T-helper 17 cell (primary cell): ENCODE measurements at places on chromosomes 7 and 10. TPM values are rescaled to one million over a fixed set of nuclear protein-coding genes. Genes with fewer than 3 reads are reported as not detected.

GRCh38 chr10:103534621-103535498 is 41.4 kb downstream of the NEURL1 start:
- H3K4me1 ChIP-seq, result no peaks in the 10 kb centered on the region
- no peak overlapping the region for H3K4me3 ChIP-seq
- no peaks in the 10 kb centered on the region for H3K36me3 ChIP-seq
- DNase-seq, result no peak
- peaks cover 16% of the 10 kb centered on the region for H3K27me3 ChIP-seq
- no peak overlapping the region for H3K27ac ChIP-seq

GRCh38 chr10:5963591-5963990 is 13.8 kb downstream of the IL15RA start:
- peaks cover 4% of the 10 kb centered on the region for H3K4me1 ChIP-seq
- no peaks in the 10 kb centered on the region for H3K27me3 ChIP-seq
- peaks cover 2% of the 10 kb centered on the region for H3K36me3 ChIP-seq
- H3K27ac ChIP-seq, result no peak overlapping the region

- H3K4me3 ChIP-seq, result peak overlapping the region; percentile 64
- no peaks in the 10 kb centered on the region for H3K36me3 ChIP-seq
- peak overlapping the region; percentile 89 for H3K27ac ChIP-seq
- H3K4me1 ChIP-seq, result peaks cover 18% of the 10 kb centered on the region
Observed at GRCh38 chr10:43121444-43121843, 16.8 kb upstream of the CSGALNACT2 start.

DNA sequence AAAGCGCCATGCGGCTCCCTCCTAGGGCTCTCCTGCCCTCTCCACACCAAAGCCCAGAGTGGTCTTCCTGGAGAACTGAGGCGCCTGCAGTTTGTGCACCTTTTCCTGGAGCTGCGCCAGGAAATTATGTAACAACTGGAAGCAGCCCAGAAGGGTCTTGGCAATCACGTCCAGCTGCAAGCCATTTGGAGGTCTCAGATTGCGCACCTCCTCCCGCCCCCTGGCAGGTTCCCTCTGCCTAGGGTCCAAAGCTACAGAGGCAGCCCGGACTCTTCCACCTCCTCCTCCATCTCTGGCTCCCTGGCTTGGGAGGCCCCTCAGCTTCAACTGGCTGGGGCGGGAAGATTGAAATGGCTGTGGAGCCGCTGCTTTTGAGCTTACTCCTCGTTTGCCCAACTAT is 34.0 kb upstream of the SFTPD start:
- no peak overlapping the region for H3K4me3 ChIP-seq
- H3K4me1 ChIP-seq, result peaks cover 8% of the 10 kb centered on the region
- H3K36me3 ChIP-seq, result peaks cover 12% of the 10 kb centered on the region
- no peak overlapping the region for H3K27ac ChIP-seq
- DNase-seq, result no peak

DNA sequence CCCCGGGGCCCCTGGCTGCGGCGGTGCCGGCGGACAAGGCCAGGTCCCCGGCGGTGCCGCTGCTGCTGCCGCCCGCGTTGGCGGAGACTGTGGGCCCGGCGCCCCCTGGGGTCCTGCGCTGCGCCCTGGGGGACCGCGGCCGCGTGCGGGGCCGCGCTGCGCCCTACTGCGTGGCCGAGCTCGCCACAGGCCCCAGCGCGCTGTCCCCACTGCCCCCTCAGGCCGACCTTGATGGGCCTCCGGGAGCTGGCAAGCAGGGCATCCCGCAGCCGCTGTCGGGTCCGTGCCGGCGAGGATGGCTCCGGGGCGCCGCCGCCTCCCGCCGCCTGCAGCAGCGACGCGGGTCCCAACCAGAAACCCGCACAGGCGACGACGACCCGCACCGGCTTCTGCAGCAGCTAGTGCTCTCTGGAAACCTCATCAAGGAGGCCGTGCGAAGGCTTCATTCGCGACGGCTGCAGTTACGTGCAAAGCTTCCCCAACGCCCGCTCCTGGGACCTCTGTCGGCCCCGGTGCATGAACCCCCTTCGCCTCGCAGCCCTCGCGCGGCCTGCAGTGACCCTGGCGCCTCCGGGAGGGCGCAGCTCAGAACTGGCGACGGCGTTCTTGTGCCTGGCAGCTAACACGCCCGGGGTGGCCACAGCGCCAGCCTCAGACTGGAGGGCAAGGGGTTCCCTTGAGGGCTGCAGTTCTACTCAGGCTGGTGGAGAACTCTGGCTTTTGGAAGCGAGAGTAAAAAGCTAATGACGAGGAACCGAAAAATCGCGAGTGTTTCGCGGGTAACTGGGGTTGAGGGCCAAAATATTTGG is 804 bp downstream of the FRAT1 start:
- no peaks in the 10 kb centered on the region for H3K36me3 ChIP-seq
- H3K4me1 ChIP-seq, result peaks cover 28% of the 10 kb centered on the region
- no peaks in the 10 kb centered on the region for H3K27me3 ChIP-seq

DNA sequence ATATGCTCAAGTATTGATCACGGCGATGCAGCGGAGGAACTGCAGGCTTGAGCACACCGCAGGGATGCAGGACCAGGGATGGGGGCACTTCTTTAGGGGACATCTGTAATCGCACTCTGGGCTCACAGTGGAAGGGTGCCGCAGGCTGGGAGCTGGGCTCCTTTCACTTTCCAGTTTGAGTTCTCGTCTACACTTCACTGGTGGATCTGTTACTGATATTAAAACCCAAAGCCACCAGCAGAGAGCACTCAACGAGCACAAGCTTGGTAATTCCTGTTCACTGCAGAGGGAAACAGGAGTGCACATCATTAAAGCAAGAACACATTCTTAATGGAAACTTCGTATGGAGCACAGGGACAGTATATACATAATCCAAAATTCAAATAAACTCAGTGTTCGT is 91.3 kb downstream of the PARD3 start:
- no peak overlapping the region for H3K4me3 ChIP-seq
- peaks cover 31% of the 10 kb centered on the region for H3K27me3 ChIP-seq
- DNase-seq, result no peak
- H3K4me1 ChIP-seq, result no peaks in the 10 kb centered on the region
- H3K36me3 ChIP-seq, result no peaks in the 10 kb centered on the region

Gene SERPINE1
- total RNA-seq, result 2.5 TPM

Gene GPER1
- total RNA-seq, result not detected

Gene ENO4
- total RNA-seq, result not detected

DNA sequence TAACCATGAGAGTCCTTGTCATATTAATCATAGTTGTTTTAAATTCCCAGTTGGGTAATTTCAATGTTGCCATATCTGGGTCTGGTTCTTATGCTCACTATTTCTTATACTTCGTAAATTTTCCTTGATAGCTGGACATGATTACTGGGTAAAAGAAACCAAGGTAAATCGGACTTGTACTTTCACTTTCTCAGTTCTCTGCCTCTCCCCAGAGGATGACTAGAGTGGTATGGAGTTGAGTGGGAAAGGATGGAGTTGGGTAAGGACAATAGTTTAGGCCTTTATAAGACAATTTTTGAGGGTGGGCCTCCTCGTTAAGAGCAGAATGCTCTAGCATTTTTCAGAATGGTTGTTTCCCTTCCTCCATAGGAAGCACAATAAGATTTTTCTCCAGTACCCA is 106.1 kb downstream of the CRPPA start:
- no peaks in the 10 kb centered on the region for H3K36me3 ChIP-seq
- no peak for DNase-seq
- no peak overlapping the region for H3K4me3 ChIP-seq
- H3K27me3 ChIP-seq, result no peaks in the 10 kb centered on the region
- H3K4me1 ChIP-seq, result no peaks in the 10 kb centered on the region

DNA sequence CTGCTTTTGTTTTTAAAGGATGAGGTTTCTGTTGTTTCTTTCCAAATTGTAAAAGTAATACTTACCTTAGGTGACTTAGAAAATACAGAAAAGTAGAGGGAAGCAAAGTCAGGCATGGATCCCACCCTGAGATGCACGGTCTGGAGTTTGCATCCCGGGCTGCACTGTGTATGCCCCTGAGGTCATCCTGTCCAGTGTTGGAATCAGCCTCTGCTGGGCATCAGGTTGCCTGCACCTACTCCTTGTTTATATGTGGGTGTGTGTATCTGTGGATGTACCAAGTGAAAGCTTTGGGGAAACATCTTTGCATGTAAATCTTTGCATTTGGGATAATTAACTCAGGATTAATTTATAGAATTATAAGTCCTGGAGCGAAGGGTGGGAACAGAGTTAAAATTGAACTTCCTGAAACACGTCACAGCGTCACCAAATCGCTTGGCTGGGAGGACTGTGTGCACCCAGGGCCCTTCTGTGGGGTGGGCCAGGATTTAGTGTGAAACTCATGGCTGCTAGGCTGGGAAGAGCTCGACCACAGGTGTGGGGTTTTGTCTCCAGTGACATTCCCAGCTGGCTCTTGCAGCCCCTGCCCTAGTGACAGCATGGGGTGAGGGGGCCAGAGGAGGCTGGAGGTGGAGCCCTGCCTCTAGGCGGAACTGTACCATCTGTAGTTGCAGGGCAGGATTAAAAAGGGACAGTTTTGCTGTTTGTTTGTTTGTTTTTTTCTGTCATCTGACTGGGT is 27.9 kb downstream of the GTF2IRD1 start:
- peaks cover 8% of the 10 kb centered on the region for H3K27me3 ChIP-seq
- H3K27ac ChIP-seq, result peak overlapping the region; percentile 29
- no peak overlapping the region for H3K4me3 ChIP-seq

DNA sequence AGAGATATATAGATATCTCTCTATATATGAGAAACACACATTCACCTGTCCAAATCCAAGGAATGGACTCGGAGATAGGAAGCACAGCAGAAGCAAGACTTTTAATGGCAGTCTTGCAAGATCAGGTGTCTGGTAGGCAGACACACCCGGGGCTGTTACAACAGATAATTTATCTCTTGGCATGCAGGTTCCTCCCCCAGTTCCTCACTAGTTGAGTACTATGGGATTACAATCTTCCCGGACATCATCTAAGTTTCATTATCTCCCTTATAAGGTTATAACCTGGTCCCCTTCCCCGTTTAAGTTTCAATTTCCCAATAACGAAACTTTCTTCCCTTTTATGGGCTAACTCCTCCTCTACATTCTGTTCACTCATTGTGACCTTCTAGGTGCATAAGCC is 399.3 kb downstream of the PPP1R3A start:
- no peaks in the 10 kb centered on the region for H3K27me3 ChIP-seq
- H3K27ac ChIP-seq, result no peak overlapping the region
- H3K36me3 ChIP-seq, result no peaks in the 10 kb centered on the region
- DNase-seq, result no peak
- H3K4me1 ChIP-seq, result no peaks in the 10 kb centered on the region

GRCh38 chr10:8721650-8722049 is 667.2 kb downstream of the GATA3 start:
- H3K27me3 ChIP-seq, result peaks cover 12% of the 10 kb centered on the region
- no peak overlapping the region for H3K27ac ChIP-seq
- no peak for DNase-seq
- no peaks in the 10 kb centered on the region for H3K4me1 ChIP-seq
- no peaks in the 10 kb centered on the region for H3K36me3 ChIP-seq

DNA sequence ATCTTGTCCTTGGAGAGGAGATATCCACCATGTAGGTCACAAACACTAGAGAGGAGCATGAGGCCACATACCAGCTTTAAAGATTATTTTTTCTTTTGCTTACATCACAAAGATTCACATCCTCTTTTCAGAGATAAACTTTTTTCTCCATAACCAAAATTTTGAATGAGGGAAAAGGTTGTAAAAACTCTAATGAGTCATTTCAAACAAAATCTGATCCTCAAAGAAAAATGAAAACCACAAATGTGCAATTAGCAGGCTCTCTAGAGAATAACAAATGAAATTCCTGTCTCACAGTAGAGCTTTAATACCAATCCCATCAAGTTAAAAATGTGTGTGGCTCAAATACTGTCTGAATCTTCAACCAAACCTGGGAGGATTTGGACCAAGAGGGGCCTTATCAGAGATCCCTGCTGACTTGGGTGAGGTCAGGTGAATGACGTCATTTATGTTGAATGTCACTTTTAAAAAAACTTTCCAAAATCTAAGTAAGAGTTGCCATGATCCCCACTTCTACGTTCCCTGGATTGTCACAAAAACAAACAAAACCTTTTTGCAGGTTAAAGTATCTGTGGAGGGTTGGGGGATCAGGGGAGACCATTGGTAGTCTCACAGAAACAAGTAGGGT is 261.5 kb upstream of the NPSR1 start:
- H3K4me3 ChIP-seq, result no peak overlapping the region
- H3K4me1 ChIP-seq, result no peaks in the 10 kb centered on the region
- H3K27ac ChIP-seq, result no peak overlapping the region
- no peaks in the 10 kb centered on the region for H3K36me3 ChIP-seq

DNA sequence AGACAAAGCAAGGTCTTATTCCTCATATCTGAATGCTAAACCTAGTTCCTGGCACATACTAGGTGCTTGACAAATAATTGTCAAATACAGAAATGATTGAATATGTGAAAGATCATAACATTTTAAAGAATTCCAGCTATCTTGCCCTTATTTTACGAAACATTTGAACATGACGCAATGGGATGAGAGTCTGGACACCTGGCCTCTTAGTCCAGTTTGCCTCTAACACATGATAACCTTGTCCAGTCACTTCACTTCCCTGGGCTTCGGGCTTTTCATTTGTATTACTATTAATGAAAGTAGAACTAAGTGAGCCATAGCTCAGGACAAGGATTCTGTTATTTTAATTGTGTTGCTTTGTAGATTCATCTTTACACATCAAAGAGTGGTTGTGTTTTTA is 32.6 kb downstream of the PNLIPRP3 start:
- peaks cover 2% of the 10 kb centered on the region for H3K36me3 ChIP-seq
- DNase-seq, result no peak
- no peak overlapping the region for H3K27ac ChIP-seq
- H3K4me3 ChIP-seq, result no peak overlapping the region
- peaks cover 9% of the 10 kb centered on the region for H3K27me3 ChIP-seq

GRCh38 chr10:74949034-74949832 is 122.8 kb downstream of the KAT6B start:
- no peak for DNase-seq
- no peaks in the 10 kb centered on the region for H3K36me3 ChIP-seq
- no peak overlapping the region for H3K4me3 ChIP-seq
- H3K27me3 ChIP-seq, result no peaks in the 10 kb centered on the region
- peak overlapping the region; percentile 34 for H3K27ac ChIP-seq

GRCh38 chr7:28107960-28108359 is 72.6 kb downstream of the JAZF1 start:
- H3K36me3 ChIP-seq, result no peaks in the 10 kb centered on the region
- peaks cover 23% of the 10 kb centered on the region for H3K4me1 ChIP-seq
- no peaks in the 10 kb centered on the region for H3K27me3 ChIP-seq

- DNase-seq, result no peak
- H3K4me3 ChIP-seq, result peak overlapping the region; percentile 67
- peaks cover 23% of the 10 kb centered on the region for H3K4me1 ChIP-seq
- H3K27me3 ChIP-seq, result no peaks in the 10 kb centered on the region
- H3K27ac ChIP-seq, result peak overlapping the region; percentile 92
Observed at GRCh38 chr7:93146036-93146435, 2.1 kb downstream of the SAMD9L start.

Gene OR2A42
- not detected for total RNA-seq

DNA sequence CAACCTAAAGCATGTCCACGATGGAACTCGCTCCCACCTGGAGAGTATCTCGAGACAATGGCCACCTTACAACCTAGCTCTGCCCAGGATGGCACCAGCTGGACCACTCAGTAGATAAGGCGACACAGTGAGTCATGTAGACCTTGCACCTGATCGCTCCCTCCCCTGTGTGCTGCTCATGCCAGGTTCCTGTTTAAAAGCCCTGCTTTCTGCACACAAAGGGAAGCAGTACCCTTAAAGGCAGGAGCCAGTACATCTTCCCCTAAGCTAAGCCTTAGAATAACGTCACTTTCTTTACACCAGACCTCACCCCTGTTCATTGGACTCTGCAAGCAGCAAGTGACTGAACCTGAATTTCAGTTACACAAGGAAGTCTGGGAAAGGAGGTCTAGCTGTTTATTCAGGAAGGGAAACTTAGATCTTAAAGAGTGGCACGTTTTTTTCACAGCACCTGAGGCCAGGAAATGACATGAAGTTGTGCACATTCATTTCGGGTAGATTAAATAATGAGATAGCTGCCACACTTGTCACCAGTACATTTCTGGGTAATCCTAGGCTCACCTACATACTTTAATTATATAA is 117.9 kb downstream of the MTPAP start:
- H3K36me3 ChIP-seq, result no peaks in the 10 kb centered on the region
- peaks cover 48% of the 10 kb centered on the region for H3K27me3 ChIP-seq
- no peak overlapping the region for H3K27ac ChIP-seq
- no peak overlapping the region for H3K4me3 ChIP-seq
- peaks cover 6% of the 10 kb centered on the region for H3K4me1 ChIP-seq
